ENCODE measurements at places on chromosomes 1 and 21.

DNA sequence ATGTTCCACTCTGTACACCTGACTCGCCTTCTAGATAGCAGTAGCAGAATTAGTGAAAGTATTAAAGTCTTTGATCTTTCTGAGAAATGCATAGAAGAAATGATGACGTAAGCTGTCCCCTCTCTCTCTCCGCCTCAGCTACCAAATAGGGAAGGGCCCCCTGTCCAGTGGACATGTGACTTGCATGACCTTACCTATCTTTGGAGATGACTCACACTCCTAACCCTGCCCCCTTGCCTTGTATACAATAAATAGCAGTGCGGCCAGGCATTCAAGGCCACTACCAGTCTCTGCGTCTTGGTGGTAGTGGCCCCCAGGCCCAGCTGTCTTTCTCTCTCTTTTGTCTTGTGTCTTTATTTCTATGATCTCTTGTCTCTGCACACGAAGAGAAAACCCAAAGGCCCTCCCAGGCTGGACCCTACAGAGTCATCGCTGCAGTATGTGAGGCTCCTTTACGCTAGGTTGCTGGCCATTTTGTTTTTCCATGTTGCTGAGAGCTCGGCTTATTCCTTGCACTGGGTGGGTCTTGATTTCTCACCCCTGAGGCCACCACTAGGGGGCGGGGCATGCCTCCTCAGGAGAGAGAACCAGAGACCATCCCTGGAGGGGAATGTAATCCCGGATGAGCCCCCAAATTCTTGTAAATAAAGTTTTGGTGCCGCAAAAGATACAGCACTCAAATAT is 16.0 kb upstream of the ZBTB8B start:
- DNase-seq: no peak

- DNase-seq: no peak
Observed at GRCh38 chr1:44072204-44072603, 40.9 kb upstream of the SLC6A9 start.

- no peak for DNase-seq
Observed at GRCh38 chr1:43288058-43288784, 2.8 kb upstream of the C1orf210 start.

- no peak for DNase-seq
Observed at GRCh38 chr1:109630898-109631512, 11.4 kb downstream of the AMPD2 start.

- no peak for DNase-seq
Observed at GRCh38 chr1:205310976-205311704, 10.4 kb downstream of the NUAK2 start.

DNA sequence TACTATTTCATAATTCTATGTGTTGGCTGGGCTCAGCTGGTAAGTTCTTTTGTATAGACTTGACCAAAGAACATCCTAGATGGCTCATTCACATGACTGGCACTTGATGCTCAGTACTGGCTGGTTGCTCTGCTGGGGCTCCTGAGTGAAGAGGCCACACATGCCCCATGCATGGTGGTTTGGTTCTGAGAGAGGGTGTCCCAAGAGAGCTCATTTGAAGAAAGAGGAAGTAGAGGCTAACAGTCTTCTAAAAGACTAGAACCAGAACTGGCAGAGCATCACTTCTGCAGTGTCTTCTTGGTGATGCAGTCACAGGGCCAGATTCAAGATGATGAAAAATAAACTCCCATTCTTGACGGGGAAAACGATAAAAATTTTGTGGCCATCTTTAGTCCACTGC is 5.2 kb upstream of the BACH1 start:
- no peak for DNase-seq

DNA sequence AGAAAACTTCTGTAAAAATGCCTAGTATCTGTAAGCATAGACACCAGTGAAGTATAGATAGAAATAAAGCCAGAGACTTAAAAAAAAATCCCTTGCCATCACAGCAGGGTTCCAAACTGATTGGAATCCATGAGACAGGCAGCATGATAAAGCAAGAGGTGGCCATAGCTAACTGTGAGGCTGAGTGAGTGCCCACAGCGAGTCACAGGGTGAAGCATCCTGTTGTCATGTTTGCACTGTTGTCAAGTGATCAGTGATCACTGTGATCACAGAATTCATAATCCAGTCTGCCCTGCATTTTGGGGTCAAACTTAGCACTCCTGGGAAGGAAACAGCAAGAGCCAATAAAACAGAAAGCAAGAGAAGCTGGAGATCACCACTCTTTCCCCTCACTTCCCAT is 33.3 kb downstream of the LRRC8B start:
- DNase-seq: no peak

- no peak for DNase-seq
Observed at GRCh38 chr21:34965200-34966174, 83.6 kb downstream of the RUNX1 start.

GRCh38 chr1:81452693-81453366 is 347.9 kb upstream of the ADGRL2 start:
- DNase-seq: no peak

DNA sequence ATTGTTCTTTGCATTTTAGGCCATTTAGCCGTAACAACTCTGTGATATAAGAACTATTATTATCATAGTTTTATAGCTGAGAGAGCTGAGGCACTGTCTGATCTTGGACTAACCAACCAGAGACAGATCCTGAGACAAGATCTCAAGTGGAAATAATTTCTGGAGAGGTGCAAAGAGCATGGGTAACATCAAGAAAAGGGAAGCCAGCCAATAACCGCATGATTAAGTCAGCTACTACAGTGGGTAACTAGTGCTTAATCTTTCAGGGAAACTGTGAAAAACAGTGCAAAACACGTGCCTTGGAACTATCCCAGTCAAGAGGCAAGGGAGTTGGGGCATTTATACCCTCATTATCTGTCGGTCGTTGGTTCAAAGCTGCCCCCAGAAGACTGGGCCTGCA is 105.8 kb downstream of the OMA1 start:
- DNase-seq: no peak

DNA sequence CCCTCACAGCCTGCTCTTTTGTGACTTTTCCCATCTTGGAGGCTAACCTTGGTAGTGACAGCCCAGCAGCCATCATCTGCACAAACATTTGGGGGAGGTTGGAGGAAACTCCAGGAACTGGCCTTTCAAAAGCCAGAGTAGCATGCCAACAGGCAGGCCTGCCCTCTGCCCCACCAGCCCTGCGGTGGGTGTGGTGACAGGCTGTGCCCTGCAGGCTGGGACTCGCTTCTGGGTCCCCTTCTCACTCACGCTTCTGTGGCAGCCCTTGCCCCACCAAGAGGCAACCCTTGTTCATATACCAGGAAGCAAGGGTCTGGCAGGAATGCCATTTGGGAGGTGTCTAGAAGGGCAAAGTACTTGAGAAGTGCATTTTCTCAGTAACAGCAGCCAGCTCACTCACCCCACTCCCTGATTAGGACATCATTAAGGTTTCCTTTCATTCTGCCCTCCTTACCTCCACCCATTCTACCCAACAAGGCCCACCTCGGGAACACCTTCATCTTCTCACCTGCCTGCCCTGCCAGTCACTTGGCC is 20.8 kb upstream of the FAM3B start:
- no peak for DNase-seq

DNA sequence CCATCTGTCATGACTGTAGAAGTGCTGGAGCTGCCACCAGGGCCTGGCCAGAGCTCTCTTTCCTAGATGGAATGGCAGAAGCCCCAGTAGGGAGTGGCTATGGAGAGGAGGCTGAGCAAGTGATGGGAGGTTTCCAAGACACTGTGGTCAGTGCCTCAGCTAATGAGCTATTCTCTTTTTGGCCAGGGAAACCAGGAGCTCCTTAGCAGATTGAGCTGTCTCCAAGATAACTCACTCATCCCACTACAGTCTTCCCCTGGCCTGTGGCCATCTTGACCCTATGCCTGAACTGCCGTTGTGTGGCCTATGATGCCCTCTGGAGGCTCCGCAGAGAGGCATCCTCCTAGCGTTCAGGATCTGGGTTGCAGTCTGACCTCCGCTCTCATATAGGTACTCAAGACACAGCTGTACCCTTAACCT is 60.5 kb downstream of the ERI3 start:
- DNase-seq: no peak

DNA sequence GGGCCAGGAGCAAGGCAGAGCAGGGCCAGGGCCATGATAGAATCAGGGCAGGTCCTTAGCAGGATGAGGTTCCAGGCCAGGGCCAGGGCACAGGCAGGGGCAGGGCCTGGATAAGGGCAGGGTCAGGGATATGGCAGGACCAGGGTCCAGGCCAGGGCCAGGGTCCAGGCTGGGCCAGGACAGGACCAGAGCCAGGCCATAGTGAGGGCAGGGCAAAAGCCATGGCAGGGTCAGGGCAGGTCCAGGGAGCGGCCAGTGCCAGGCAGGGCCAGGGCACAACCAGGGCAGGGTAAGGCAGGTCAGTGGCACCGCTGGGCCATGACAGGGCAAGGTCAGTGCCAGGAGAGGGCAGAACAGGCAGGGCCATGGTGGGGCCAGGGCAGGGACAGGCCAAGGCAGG is 152.2 kb downstream of the LIPI start:
- no peak for DNase-seq

- no peak for DNase-seq
Observed at GRCh38 chr1:167761400-167761799, 39.6 kb downstream of the MPZL1 start.

- DNase-seq: no peak
Observed at GRCh38 chr1:117147856-117148588, 26.5 kb upstream of the TRIM45 start.

GRCh38 chr1:226691247-226691646 is 47.8 kb downstream of the ITPKB start:
- no peak for DNase-seq

GRCh38 chr1:8185400-8185799 is 132.5 kb upstream of the SLC45A1 start:
- DNase-seq: no peak

DNA sequence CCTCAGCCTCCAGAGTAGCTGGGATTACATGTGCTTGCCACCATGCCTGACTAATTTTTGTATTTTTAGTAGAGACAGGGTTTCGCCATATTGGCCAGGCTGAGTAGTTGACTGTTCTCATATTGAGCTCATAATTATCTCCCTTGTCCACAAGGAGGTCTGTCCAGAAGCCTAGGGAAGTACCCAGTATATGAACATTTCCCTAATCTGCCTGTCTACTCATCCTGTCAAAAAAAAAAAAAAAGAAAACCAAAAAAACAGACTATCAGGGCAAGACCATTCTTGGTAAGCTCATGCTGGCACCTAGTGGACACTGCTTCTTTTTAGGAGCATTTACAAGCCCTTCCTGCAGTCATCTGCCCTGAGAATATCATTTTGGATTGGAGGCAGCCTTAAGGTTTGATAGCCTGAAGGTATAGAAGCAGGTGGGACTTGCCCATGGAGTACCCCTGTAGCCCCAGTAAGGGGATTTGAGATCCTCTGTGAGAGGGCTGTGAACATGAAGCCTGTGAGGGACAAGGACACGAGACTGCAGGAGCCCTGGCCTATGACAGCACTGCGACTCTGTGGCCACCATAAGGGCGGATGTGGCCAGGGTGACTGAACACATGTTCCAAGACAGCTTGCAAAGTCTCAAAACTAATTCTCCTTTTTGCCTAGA is 10.8 kb upstream of the DUSP12 start:
- no peak for DNase-seq

DNA sequence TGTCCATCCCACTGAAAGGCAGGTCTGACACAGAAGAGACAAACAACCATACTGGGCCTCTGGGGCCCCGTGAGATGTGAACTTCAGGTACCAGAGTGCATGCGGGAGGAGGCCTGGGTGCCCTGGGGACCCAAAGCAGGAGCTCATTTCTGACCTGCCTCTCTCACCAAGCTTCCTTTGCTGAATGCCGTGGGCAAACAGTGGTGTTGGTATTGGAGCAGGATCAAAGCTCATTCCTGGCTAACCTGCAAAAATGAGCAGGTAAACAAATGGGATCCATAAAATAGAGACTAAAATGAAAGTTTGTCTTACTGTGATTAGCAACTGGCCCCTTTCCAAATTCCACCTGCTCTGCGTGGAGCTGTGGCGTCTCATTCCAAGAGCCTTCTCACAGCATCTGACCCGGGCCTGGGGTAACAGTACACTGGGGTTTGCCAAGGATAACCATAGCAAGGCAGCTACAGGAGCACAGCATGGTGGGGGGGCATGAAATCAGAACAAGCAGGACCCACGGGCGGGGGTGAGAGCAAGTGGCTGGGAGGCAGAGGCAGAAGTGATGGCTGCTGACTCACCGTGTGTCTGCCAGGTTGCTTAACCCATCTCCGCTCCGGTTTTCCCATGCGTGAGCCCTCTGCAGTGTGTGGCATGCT is 103.6 kb downstream of the KIF26B start:
- DNase-seq: no peak

- no peak for DNase-seq
Observed at GRCh38 chr1:9573723-9574122, 15.0 kb upstream of the TMEM201 start.

- DNase-seq: no peak
Observed at GRCh38 chr1:14851760-14852159, 253.3 kb downstream of the KAZN start.

DNA sequence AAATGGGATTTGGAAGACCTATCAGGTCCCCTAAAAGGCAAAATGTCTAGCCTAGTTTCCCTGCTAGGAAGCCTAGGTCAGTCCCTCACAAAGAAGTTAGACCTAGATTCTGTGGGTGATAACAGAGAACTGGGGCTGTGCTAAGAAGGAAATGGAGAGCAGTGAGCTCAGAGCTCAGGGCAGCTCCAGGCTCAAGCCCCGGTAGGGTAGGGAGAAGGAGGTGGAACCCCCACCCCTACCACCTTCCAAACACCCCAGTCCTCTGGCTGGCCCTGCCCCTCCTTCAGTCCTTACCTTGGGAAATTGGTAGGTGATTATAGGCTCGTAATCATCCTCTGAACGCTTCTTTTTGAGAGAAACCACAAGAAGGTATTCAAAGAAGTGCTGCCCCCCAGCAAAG is 1.1 kb downstream of the DENND2D start:
- DNase-seq: no peak

DNA sequence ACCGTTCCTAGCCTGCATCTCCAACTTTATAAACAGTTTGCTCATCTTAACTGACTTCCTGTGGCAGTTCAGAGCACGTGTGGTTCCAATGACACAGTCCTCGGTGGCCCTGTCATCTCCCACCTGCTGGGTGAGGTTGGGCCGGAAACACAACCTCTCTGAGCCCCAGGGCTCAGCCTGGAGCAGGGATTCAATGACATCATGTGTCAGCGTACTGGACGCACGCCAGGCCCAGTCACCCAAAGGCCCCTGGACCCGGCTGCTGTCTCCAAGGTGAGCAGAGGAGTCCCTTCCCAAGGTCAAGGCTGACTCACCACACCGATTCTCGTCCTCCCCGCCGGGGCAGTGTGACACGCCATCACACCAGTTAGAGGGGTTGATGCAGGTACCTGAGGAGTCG is 19.9 kb downstream of the TMPRSS2 start:
- DNase-seq: no peak
